ENCODE measurements at places on chromosomes 6 and 20.

DNA sequence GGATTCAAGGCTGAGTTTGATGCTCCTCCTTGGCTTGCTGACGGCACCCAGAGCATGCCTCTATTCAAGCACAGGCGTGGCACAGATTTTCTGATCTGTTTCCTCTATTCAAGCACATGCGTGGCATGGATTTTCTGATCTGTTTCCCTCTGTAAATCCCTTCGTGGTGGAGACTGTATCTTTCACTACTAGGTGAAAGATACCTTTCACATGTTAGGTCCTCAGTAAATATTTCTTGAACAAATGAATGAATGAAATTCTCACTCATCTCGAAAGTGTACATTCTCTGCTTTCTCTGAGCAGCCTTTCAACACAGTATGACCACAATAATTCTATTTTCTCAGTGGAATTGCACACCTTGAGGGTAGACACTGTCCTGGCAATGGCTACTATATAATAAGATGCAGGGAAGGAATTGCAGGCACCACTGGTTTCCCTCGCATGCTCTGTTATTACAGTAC lies 72.6 kb upstream of the F13A1 start:
- no peak for DNase-seq

DNA sequence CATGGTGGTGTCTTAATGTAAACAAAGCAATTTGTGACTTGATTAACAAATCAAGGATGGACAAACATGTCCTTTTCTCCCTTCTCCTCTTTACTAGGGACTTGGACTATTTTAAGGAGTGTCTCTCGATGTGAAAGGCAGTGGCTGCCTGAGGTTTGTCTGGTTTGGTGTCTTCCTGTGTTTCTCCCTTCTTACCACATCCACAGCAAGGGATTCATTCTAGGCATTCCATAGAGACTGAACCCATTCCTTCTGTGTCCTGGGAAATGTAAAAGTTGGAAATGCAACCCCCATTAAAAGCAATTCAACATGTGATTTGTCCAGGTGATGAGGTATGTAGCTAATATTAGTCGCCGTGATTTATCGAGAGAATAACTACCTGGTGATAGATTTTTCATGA lies 15.9 kb downstream of the NRN1 start:
- no peak for DNase-seq

GRCh38 chr6:170111816-170112582 lies 178.9 kb downstream of the DLL1 start:
- DNase-seq = no peak

DNA sequence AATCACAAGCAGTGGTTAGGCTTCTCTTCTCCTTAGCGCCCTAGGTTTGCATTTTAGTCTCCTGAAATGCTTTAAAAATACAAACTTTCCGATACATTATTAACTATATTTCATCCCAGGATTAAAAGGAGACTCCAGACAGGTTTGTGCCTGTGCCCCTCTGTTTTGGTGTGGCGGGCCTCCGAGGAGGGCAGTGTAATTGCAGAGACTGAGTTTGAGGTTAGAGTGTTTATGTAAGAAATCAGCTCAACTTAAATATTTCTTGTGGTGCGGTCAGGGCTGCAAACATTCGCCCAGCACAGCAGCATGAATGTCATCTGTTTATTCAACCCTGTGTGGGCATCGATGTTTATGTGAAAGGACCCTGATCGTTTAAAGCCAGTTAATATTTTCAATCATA lies 130.4 kb upstream of the AKAP12 start:
- peak; percentile 23 for DNase-seq

- peak; percentile 92 for DNase-seq
Measured at GRCh38 chr6:117491916-117492315, 9.4 kb downstream of the DCBLD1 start.

DNA sequence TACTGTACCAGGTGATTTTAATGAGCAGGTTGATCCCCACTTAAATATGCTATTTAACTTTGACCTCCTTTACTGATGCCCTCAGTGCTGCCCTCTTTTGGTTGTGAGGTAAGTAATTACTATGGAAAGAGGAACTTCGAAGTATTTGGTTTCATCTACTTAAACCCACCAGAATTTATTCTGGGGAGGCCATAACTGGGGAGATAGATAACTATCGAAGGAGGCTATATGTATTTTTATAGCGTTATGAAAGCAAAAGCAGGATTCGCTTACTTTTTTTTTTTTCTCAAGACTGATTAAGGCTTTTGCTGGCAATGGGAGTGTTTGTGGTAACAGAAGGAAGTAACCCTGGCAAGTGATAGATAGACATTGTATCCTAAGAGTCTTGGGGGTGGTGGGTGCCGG lies 168.9 kb upstream of the CENPW start:
- DNase-seq = peak; percentile 64

DNA sequence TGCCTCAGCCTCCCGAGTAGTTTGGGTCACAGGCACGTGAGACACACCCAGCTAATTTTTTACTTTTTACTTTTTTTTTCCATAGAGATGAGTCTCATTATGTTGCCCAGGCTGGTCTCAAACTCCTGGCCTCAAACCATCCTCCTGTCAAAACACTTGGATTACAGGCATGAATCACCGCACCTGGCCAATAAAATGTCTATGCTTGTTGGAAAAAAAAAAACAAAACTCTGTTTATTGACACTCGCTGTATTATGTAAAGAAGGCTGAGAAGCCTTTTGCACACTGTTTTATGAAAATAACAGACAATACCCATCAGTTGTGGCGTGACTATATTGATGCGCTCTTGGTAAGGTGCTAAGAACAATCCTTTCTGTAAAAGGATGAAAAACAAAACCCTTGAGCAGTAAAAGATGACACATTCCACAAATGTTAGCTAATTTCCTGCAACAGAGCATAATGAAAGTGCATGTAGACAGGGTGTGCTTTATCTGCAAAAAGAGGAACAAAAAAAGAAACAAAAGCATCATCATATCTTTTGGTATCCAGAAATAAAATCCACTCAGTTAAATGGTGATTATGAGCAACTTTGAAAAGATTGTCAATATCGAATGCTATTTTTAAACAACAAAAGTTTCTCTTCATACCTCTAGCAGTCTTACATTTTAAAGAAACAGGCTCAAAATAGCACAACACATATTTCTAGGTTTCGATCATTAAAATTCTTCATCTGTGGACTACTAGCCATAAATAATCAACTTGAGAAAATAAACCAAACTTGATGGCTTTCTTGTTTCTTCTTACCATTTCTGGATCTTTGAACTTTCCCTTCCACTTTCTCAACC lies 108.3 kb upstream of the PHACTR1 start:
- DNase-seq = peak; percentile 71

GRCh38 chr6:46990031-46990644 lies 52.0 kb downstream of the ADGRF1 start:
- no peak for DNase-seq

DNA sequence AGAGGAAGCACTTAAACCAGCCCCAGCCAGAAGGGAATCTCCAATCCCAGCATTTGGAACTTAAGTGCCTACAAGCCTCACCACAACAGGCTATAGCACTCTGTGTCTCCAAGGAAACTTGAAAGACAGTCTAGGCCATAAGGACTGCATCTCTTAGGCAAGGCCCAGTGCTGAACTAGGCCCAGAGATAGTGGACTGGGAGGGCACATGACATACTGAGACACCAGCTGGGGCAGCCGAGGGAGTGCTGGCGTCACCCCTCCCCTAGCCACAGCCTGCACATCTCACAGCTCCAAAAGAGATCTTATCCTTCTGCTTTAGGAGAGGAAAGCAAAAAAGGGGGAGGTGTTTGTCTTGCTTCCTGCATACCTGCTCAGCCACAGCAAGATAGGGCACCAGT lies 618.5 kb downstream of the COL12A1 start:
- no peak for DNase-seq

DNA sequence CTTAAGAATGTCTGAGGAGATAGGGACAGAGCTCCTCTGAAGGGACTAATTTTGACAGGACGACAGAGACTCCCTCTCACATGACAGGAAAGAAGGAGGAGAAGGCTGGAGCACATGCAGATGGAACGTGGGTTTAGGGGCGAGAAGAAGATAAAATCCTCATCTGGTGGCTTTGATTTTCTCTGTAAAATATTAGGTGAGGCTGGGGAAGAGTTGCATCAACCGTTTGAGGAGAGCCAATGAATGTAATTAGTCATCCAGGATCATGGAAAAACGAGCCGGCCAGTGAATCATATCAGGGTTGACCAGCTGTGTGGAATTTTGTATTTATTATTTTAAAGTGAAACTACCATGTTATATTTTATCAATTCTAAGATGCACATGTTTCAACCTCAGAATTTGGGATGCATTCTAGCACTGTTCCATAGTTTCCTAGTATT lies 46.9 kb upstream of the ADGRF4 start:
- peak; percentile 69 for DNase-seq

DNA sequence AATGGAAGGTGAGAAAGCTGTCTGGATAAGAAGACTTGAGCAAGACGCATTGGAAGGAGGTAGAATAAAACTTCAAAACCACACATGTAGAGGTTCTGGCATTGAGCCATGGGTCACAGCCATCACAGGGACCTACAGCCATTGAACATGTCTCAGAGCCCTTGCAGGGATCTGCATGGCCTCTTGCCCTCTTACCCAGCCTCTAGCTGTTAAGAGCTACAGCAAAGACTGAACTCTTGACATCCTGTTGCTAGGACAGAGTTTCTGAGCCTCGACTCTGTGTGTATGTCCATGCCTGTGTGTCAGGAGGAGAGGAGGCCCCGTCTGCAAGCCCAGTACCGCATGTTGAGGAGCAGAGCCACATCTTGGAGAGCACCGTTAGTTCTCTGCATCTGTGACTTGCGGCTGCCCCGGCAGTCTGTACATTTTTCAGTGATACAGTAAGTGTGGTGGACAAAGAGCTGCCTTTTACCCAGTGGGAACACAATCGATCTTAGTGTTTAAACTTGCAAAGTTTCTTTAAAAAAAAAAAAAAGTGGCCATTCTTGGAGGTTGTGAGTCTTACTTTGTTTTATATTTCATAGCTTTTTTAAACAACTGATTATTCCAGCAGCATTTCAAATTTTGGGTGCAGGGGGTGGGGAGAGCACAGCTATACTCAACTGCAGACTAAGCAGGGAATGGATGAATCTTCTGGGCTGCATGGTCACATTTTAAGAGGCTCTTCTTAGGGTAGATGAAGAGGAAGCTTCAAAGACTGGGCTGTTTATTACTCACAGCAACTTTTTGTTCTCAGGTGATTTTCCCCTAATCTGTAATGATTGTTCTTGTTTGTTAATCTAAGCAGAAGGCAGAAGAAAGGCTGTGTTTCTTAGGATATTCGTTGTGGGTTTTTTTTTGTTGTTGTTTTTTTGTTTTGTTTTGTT lies 88.5 kb downstream of the TBC1D7 start:
- DNase-seq = no peak

DNA sequence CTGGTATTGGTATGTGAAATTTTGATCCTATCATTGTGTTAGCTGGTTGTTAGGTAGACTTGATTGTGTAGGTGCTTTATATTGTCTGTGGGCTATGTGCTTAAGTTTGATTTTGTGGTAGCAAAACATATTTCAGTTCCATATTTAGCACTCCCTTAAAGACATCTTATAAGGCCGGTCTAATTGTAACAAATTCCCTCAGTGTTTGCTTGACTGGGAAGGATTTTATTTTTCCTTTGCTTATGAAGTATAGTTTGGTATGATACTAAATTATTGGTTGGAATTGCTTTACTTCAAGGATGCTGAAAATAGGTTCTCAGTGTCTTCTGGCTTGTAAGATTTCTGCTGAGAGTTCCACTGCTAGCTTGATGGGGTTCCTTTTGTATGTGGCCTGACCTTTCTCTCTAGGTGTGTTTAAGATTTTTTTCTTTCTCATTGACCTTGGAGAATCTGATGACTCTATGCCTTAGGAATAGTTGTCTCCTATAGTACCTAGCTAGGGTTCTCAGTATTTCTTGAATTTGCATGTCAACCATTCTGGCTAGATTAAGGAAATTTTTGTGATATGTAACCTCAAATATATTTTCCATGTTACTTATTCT lies 20.1 kb downstream of the CENPW start:
- no peak for DNase-seq
